ENCODE measurements at places on chromosomes 7 and 10.

DNA sequence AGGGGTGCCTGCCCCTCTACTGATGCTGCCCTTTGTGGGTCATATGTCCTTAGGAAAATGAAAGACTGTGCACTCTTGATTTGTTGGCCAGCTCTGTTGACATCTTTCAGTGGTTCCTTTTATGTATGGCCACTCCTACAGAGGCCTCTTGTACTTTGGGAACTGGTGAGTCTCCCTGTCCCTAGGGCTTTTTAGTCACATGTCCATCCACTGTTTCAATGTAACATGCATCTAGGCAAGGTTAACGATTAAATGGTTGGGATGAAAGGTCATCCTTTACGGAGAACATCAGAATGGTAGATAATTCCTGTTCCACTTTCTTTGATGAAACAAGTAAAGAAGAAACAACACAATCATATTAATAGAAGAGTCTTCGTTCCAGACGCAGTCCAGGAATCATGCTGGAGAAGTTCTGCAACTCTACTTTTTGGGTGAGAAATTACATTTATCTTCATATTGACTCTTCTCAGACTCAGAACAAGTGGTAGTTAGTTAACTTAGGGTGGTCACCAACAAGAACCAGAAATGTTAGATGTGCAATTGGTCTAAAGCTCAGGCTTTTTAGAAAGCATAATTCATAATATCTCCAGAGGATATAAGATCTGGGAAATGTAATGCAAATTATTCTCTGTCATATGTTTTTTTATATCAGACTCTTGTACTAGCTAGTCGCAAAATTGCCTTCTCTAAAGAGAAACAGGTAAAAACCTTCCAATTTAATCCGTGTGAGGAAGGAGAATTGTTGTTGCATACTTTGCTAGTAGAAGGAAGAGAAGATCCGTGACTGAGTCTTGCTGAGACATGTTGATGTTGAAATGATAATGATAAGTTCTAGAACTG is at the start of gene ABCC2:
TSS of gene ABCC2 (plus strand) at position 194 of the 840 bp plus-strand sequence. CDS start at position 399, 205 bp downstream.
- DNase-seq = no peak

DNA sequence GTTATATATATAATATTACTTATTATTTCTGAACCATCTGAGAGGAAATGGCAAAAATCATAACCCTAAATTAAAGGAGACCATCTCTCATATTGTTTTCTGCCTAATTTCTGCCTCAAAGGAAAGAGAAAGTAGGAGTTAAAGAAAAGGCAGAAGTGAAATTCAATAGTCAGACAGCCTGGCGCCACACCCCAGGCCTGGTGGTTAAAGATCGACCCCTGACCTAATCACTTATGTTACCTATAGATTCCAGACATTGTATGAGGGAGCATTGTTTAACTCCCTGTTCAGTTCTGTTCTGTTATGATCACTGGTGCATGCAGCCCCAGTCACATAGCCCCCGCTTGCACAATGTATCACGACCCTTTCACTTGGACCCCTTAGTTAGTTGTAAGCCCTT is 24.9 kb upstream of the CHST3 start:
- DNase-seq = no peak

- DNase-seq = no peak
Observed at GRCh38 chr7:102050864-102051460, 233.5 kb downstream of the CUX1 start.

DNA sequence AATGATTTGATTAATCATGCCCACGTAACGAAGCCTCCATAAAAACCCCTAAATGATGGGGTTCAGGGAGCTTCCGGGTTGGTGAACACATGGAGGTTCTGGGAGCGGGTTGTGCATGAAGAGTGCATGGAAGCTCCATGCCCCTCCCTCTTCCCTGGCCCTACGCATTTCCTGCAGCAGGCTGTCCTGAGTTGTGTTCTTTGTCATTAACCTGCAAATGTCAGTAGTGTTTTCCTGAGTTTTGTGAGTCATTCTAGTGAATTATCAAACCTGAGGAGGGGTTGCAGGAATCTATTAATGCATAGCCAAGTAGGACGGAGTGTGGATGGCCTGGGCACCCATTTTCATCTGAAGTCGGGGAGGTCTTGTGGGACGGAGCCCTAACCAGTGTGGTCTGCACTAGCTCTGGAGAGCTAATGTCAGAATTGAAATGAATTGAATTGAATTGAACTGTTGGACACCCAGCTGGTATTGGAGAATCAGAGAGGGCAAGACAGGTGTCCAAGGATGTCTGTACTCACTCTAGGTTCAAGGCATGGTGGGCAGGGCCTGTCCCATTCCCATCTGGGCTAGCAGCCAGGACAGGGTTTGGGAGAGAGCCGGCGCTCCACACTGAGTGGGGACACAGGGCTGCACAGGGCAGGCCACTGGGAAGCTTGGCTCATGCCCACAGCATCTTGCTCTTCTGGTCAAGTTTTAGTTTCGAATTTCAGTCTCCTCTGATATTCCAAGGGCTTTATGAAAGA is 22.3 kb upstream of the ARHGAP22 start:
- DNase-seq = no peak

DNA sequence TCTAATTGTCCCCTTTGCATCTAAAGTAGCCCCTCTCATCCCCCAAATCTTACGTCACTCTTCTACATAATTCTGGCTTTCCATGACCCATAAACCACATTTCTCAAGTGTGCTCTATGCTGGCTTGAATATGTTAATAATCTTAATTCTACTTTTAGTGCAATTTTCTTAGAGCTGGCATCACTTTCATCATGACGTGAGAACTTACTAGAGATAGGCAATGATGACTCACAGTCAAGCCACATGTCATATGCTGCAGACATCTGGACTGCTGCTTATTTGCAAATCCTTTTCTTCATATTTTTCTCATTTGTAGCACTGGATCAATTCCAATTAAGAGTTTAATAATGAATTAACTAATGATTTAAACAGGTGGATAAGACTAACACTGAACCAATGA is 260.7 kb upstream of the PRKCQ start:
- no peak for DNase-seq

GRCh38 chr7:28957064-28957750 is 923 bp downstream of the TRIL start:
- DNase-seq = no peak

- no peak for DNase-seq
Observed at GRCh38 chr10:128498746-128499145, 372.5 kb upstream of the MKI67 start.

DNA sequence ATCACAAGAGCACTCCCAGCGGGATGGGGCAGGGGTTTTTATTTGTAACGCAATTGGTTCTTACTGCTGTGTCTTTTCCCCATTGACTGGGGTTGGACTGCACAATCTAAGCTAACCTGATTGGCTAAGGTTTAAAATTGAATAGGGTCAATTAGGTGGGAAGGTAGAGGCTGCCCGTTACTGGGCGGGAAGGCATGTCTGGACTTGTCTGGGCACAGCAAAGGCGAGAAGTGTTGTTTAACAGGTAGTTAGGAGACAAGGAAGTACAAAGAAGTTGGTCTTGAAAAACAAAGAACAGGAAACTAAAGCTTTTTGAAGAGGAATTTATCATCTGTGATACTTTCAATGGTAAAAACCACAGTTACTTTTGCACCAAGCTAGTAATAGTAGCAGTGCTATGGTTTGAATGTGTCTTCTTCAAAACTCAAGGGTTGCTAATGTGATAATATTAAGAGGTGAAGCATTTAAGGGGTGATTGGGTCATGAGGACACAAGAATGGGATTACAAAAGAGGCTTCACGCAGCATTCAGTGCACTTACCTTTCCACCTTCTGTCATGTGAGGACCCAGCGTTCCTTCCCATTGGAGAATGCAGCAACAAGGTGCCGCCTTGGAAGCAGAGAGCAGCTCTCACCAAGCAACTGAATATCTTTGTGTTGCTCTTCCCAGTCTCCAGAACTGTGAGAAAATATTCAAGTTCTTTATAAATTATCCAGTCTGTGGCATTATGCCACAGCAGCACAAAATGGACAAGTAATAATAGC is 875.5 kb upstream of the SORCS1 start:
- DNase-seq = no peak

DNA sequence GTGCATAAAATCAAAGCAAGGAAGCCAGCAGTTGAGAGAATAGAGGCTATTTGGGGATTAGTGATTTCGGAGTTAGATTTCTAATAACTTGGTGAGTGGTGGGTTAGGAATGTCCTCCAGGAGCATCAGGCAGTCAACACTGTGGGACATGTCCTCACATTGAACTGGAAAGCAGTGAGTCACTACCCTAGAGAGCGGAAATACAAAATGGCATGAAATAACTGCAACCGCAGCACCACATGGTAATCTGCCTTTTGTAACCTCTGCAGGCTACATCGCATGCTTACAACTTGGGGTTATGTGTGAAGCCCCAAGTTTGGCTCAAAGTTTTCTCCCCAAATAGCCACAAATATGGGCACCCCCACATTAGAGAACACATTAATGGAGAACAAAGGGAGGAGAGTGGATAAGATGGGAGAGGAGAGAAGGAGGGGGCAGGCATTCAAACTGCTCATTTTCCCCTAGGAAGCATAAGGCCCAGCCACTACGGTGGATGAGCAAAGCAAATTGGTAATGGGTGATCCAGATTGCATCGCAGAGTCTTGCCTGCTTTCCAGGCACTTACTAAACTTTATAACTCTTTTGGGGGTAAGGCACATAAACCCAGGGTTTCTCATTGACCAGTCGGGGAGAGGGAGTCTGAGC is 22.0 kb upstream of the SLF2 start:
- DNase-seq = no peak

DNA sequence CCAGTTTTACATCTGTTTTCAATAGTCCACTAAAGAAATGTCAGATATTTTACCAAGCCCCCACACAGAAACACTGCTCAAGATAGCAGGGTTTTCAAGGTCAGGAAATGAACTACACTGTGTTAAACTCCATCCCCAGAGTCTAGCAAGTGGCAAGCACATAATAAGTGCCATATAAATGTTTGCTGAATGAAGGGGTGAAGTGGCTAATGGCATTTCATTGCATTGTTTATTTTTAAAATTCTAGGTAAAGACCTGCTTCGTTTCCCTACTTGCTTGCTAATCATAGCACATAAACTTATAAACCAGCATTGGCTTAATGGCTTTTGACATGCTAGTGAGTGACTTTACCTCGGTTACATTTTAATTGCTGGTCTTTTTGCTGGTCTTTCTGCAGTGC is 322.6 kb downstream of the GRID1 start:
- DNase-seq = no peak

DNA sequence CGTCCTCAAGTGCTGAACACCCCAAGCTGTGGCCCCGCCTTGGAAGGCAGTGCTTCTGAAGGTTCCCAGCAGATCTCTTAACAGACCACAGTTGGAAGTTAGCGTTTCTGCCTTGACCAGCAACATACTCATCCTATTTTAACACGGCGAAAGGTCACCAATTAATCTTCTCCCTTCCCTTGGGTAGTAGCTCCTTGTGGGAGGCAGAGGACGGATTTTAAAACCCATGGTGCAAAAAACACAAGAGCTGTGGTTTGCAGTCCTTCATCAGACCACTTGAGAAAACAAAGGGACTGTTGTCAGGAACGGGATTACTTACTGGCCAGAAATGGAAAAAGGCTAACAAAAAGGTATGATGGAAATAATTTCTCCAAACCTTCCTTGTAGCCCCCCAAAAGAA is 87.3 kb downstream of the BEND7 start:
- DNase-seq = no peak

GRCh38 chr7:93968911-93969620 is 35.1 kb downstream of the BET1 start:
- DNase-seq = no peak

DNA sequence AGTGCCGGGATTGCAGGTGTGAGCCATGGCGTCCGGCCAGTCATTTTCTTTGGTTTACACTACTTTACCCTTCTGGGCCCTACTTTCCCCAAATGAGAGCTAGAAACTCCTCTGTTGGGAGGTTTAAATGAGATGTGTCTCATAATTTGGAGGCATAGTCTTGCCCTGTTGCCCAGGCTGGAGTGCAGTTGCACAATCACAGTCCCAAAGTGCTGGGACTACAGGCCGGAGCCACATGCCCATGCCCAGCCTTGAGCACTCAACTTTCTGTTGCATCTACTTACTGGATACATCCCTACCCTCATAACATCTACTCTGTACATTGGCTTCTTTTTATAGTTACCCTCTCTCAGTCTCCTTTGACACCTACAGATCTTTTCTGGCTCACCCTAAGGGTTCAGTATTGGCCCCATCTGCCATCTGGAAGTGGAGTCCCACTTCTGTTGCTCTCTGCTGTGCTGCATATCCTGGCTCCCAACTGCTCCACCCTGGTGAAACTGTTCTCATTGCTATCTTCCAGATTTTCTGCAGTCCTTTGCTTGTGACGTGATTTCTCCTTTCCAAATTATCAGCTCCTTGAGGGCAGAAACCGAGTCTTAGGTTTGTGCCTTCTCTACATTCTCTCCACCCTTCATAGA is 8.4 kb downstream of the EIF4H start:
- no peak for DNase-seq

- DNase-seq = no peak
Observed at GRCh38 chr10:98268694-98269431, 869 bp upstream of the LOXL4 start.

- no peak for DNase-seq
Observed at GRCh38 chr10:115903207-115903606, 369.8 kb downstream of the GFRA1 start.

- DNase-seq = no peak
Observed at GRCh38 chr7:27901028-27901760, 161.2 kb downstream of the TAX1BP1 start.

GRCh38 chr7:29190349-29191045 is 4.1 kb upstream of the CHN2 start:
- no peak for DNase-seq

GRCh38 chr7:153943457-153943856 is 108.7 kb upstream of the DPP6 start:
- DNase-seq = no peak

GRCh38 chr7:70893971-70894715 is 237.8 kb upstream of the GALNT17 start:
- no peak for DNase-seq

DNA sequence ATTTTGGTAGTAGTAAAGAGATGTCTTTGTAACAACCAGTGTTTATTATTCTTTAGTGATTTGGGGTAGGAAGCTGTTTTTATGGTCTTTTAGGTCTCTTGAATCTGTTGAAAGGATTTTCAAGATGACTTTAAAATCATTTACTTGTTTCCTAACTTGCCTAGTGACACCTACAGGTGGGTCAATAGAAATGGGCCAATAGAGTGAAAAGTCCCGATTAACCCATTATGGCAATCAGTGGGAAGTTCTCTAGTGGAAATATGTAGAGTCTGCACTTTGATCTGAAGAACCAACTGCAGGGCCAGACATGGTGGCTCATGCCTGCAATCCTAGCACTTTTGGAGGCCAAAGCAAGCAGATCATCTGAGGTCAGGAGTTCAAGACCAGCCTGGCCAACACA is 374.7 kb upstream of the BMPER start:
- no peak for DNase-seq

DNA sequence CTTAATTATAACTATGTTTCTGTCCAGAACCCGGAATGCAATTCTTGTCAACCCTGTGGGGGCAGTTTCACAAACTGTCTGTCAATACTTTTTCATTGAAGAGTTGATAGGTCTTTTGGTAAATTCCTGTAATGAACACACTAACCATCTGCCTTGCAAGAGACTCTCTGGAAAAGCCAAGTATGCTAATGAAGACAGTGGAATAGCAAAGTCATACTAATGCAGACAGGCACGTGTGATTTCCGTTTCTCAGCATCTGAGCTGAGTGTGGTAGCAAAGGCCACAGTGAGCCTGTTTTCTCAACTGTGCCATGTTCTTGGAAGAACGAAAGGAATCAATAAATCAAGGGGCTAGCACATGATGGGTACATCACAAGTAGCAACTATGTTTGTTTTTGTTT is 494.1 kb upstream of the NRP1 start:
- no peak for DNase-seq

- DNase-seq = no peak
Observed at GRCh38 chr10:29501692-29502091, 133.1 kb downstream of the SVIL start.
